ENCODE measurements at places on chromosomes 11 and 22. TPM values are rescaled to one million over a fixed set of nuclear protein-coding genes. Genes with fewer than 3 reads are reported as not detected.

Gene UBASH3B
- polyA plus RNA-seq, result 8.5 TPM

Gene MYOD1
- polyA plus RNA-seq, result not detected

Gene APOL3
- 3.0 TPM for polyA plus RNA-seq

Gene FAM227A
- 9.4 TPM for polyA plus RNA-seq

Gene SLC22A12
- polyA plus RNA-seq, result not detected

Gene UBQLNL
- polyA plus RNA-seq, result 0.33 TPM

Gene APLNR
- 51.8 TPM for polyA plus RNA-seq

Gene PARVB
- 26.0 TPM for polyA plus RNA-seq

Gene UBQLN3
- polyA plus RNA-seq, result not detected

Gene TESMIN
- polyA plus RNA-seq, result 6.4 TPM

Gene ANO9
- polyA plus RNA-seq, result 0.53 TPM

Gene MN1
- polyA plus RNA-seq, result 27.5 TPM

Gene OR51E2
- polyA plus RNA-seq, result 0.35 TPM

Gene GPR83
- polyA plus RNA-seq, result 4.0 TPM

Gene PGM2L1
- 50.9 TPM for polyA plus RNA-seq

Gene EHD1
- 82.4 TPM for polyA plus RNA-seq

Gene IGLL5
- polyA plus RNA-seq, result not detected

Gene USH1C
- polyA plus RNA-seq, result 3.3 TPM

Data from spinal cord (tissue), 10 donors.